ENCODE measurements at places on chromosomes 2 and 18. TPM values are rescaled to one million over a fixed set of nuclear protein-coding genes. Genes with fewer than 3 reads are reported as not detected.

IL36A gene
- 254 TPM for total RNA-seq

CCBE1 gene
- 4.6 TPM for total RNA-seq

PTGR3 gene
- total RNA-seq = 16.6 TPM

DNA sequence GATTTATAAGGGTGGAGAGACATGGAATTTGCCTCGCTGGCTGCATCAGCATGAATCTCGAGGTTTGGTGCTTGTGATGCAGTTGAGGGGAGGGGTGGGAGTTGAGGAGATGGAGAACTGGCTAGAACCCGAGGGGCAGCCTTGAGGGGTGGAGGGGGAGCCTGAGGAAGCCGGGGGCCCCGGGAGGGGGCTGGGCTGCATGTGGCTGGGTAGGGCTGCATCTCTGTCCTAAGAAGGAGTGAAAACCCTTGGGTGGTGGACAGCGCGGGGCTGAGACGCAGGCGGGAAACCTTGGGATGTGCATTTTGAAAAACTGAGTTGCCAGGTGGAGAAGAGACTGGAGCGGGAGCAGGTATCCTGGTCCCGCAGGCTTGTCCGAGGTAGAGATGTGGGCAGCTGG, 64.2 kb downstream of the SNTG2 start:
- no peak for DNase-seq

Data from esophagus squamous epithelium (tissue), 5 donors.